Myometrial cell (primary cell): ENCODE measurements at places on chromosomes 4 and X. TPM values are rescaled to one million over a fixed set of nuclear protein-coding genes. Genes with fewer than 3 reads are reported as not detected.

FREM3 gene
- not detected in 2 replicates for total RNA-seq

PDLIM3 gene
- total RNA-seq, result 52.8 and 60.8 TPM in 2 replicates

CPZ gene
- 2.9 and 3.5 TPM in 2 replicates for total RNA-seq

GYPB gene
- total RNA-seq, result not detected in 2 replicates

CDS1 gene
- 0.18 TPM in 1 of 2 replicates, not detected in the other for total RNA-seq

NUDT11 gene
- total RNA-seq, result 10.1 and 13.0 TPM in 2 replicates

CC2D2A gene
- total RNA-seq, result 27.6 and 28.3 TPM in 2 replicates

AR gene
- 3.4 and 3.7 TPM in 2 replicates for total RNA-seq

GPC3 gene
- total RNA-seq, result not detected in 2 replicates

ADRA2C gene
- 67.3 and 71.2 TPM in 2 replicates for total RNA-seq

CCKAR gene
- not detected in 2 replicates for total RNA-seq

CXorf65 gene
- total RNA-seq, result not detected in 2 replicates

NRK gene
- 1.2 TPM in 2 replicates for total RNA-seq

ZCCHC12 gene
- not detected in 2 replicates for total RNA-seq

SORCS2 gene
- total RNA-seq, result 1.2 TPM in 1 of 2 replicates, not detected in the other

OPN1MW2 gene
- total RNA-seq, result not detected in 2 replicates

TFDP3 gene
- not detected in 2 replicates for total RNA-seq
